ENCODE measurements at places on chromosomes 16 and 17.

GRCh38 chr16:3182608-3183444 lies 5.2 kb upstream of the OR1F1 start:
- peak; percentile 72 for DNase-seq

DNA sequence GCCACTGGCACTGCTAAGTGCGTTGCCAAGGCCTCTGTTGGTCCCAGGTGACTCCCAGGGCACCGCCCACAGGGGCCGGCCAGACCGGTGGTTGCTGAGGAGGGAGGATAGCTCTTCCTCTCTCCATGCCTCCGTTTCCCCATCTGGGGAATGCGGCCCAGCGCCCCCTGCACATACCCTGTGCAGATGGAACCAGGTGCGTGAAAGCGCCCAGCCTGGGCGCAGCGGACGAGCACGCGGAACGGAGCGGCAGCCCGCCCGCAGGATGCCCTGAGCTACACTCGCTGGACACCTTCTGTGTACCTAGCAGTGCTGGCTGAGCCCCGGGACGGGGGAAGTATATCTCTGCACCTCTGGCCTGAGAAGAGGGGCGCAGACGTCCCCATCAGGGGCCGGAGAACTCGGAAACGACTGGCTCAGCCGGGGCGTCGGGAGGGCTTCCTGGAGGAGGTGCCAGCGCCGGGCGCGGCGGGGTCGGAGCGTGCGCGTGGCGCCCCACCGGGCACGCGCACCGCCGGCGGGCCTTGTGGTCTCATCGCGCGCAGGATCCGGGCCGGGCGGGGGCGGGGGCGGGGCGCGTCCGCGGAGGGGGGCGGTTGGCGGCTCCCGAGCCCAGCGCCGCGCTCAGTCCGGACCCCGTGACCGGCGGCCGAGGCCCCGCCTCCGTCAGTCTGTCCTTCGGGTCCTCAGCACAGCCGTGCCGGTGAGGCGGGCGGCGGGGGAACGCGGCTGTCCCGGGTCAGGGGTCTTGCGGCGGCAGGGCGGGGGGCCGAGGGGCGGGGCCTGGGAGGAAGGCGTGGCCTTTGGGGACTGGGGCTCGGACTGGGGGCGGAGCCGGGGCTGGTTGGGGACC lies at the start of the genes CCDC78 and HAGHL:
TSS of gene CCDC78 (minus strand) at position 6 of the 853 bp plus-strand sequence. CDS start 76 bp downstream, outside the sequence.
TSS of gene HAGHL (plus strand) at position 669 of the 853 bp plus-strand sequence. CDS start 404 bp downstream, outside the sequence.
- DNase-seq = peak; percentile 61

DNA sequence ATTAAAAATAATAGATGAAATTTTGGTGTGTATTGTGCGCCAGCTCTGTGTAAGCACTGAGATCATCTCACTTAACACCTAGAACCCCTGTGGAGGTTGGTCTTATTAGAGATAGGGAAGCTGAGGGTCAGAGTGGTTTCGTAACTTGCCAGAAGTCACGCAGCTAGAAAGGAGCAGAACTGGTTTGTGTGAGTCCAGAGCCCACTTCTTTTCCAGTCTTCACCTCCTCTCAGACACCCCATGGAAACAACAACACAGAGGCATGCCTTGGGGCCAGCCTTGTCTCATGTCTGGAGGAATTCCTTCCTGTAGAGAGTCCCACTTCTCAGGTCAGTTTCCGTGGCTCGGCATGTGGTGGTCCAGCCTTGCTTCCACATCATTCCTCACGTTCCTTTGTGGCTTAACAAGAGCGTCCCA lies 16.5 kb downstream of the YPEL2 start:
- no peak for DNase-seq

GRCh38 chr17:80380555-80381002 lies 34.4 kb upstream of the ENDOV start:
- DNase-seq = no peak

DNA sequence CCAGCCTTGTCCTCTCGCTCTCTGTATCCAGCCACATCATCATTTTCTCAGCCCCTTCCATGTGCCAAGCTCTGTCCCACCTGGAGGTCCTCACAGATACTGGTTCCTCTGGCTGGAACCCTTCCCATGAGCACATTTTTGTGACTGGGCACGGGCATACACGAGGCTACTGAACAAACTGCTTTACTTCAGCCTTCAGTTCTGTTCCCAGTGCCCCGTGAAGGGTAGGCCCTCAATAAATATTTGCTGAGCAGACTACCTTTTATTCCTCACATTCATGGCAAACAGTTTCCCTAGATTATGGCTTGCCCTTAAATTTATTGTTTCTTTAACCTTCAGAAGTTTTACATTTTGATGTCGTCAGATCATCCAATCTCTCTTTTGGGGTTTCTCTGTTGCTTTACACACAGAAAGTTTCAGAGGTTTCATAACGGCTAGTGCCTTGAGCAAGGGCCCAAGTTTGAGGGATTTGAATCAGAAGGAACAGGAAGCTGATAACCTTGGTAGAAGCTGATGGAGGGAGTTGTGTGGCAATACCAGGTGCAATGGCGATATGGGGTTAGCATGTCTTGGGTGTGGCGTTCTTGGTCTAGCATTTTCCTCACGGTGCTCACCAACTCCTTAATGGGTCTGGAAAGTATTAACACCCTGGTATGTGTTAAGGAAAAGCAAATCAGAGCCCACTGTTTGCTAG lies 27.8 kb downstream of the TMEM92 start:
- DNase-seq = no peak

- DNase-seq = peak; percentile 16
These were observed 107.6 kb downstream of the SPECC1 start for GRCh38 chr17:20116683-20117309.

DNA sequence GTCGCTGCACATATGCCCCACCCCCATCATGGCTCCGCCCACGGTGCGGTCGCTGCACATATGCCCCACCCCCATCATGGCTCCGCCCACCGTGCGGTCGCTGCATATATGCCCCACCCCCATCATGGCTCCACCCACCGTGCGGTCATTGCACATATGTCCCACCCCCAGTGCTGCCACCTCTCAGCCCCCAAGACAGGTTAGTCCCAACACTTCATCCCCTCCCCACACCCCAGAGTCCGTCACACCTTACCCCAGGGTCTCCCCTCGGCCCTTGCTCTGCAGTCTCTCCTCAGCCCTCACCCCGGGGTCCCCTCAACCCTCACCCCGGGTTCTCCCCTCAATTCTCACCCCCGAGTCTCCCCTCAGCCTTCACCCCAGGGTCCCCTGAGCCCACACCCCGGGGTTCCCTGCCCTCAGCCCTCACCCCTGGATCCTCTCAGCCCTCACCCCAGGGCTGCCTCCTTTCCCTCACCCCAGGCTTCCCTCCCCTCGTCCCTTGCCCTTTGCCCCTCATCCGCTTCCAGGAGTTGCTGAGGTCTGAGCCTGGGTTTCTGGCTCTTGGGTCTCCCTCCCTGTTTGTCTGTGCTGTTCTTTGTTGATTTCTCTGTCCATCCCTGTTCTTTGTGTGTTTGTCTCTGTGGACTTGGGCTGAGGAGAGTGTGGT lies 25.6 kb downstream of the TPSG1 start:
- DNase-seq = no peak

- no peak for DNase-seq
These were observed 759.1 kb upstream of the RBFOX1 start for GRCh38 chr16:6573577-6573976.

DNA sequence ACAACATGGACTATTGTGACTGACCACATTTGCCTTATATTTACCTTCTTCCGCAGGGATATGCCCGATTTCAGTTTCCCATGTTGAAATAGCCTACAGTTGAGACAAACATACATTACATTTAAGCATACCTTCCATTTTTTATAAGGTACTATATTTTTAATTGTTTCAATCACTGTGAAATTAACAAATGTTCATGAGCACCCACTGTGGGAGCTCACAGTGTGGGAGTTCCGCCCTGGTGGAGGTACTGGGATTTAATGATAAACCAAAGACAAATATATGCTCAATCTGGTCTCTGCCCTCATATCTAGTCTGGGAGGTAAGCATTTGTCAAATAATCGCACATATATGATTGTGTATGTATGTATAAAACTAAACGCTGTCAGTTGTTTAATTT lies 15.8 kb upstream of the TOX3 start:
- no peak for DNase-seq

DNA sequence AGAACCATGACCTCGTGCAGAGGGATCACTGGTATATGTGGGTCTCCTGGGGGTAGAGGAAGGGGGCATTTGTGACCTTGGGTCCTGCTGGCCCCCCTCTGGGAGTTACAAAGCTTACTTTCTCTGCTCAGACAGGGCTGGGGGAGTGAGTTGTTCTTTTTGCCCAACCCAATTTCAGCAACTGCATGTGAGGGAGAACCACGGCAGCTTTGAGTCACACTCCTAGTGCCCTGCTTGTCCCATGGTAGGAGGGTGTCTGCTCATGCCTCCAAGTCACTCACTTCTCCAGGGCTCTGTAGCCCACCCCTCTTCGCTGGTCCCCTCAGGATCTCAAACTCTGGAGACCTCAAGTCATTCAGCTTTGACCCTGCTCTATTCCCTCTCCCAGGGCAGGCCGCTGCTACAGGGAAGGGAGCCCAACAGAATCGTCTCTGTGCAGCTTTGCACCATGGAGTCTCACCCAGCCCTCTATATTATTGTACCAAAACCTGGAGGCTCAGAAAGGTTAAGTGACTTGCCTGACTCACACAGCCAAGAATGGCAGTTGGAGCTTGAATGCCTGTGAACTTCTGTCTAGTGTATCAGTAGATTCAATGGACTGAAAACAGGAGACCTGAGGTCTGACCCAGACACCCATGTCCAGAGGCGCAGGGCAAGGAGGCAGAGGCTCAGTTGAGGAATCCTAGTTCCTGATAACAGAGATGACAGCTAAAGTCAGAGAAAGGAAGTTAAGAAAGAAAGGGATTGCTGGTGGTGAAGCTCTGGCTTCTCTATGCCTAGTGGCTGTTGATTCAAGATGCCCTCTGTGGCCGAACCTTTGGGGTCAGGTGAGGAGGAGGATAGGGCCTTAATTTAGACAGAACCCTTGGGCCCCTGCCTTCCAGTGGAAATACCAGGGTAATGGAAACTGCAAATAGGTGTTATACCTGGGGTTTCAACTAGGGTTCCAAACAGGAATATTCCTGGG lies 14.6 kb upstream of the ETV4 start:
- DNase-seq = no peak

DNA sequence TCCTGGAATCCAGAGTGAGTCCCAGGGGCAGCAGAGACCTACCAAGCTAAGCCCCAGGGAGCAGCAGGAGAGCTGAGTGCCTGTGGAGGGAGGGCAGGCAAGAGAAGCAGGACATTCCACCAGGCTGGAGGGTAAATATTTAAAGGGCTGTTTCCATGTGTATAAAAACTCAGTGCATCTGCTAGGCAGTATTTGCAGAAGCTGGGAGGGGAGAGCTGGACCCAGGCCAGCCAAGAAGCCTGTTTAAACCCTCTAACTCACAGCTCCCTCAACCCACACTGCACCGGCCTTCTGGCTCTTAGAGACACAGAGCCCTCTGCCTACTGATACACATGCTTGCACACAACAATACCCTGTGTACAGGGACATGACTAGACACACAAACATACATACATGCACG lies 22.5 kb upstream of the TMEM132E start:
- DNase-seq = no peak

GRCh38 chr17:77433385-77434135 lies 292.8 kb downstream of the SEC14L1 start:
- DNase-seq = no peak

GRCh38 chr16:27374221-27374803 lies 27.7 kb upstream of the IL21R start:
- no peak for DNase-seq

GRCh38 chr16:54268340-54268739 lies 18.2 kb downstream of the IRX3 start:
- DNase-seq = no peak

GRCh38 chr17:30393491-30393890 lies 14.8 kb downstream of the CPD start:
- DNase-seq = no peak

DNA sequence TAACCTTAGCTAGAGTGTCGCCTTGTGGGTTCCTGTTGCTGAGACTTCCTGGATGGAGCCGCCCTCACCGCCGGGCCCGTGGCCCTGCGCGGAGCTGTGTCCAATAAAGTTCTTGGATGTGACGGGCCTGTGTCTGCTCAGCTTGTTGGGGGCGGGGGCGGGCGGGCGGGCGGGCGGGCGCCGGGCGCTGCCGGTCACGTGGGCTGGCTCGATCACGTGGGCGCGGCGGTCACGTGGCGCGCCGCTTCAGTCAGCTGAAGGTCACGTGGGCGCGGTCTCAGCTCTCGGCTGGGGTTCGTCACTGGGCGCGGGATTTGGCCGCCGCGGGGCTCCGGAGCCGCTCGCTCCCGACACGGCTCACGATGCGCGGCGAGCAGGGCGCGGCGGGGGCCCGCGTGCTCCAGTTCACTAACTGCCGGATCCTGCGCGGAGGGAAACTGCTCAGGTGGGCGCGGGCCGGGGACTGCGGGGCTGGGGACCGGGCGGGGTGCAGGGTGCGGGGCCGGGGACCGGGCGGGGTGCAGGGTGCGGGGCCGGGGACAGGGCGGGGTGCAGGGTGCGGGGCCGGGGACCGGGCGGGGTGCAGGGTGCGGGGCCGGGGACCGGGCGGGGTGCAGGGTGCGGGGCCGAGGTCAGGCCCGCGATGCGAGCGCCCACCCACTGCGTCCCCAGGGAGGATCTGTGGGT lies at the start of gene AMDHD2:
TSS of gene AMDHD2 (plus strand) at position 275 of the 687 bp plus-strand sequence. CDS start at position 363, 88 bp downstream.
- peak; percentile 81 for DNase-seq

DNA sequence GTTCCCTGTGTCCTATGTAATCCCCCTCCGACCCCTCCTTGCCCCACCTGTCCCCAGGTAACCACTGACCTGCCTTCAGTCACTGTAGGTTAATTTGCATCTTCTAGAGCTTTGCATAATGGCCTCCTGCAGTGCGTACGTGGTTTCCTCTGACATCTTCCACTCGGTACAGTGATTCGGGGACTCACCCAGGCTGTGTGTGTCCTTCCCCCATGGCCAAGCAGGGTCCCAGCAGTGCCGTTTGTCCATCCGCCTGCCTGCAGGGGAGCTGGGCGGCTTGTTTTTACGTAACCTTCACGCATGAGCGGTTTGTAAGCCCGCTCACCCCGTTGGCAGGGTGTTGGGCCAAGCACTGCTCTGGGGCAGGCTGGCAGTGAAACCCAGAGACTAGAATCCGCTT lies 7.9 kb downstream of the MAPK8IP3 start:
- DNase-seq = no peak

- DNase-seq = no peak
These were observed 16.9 kb upstream of the RNF213 start for GRCh38 chr17:80243526-80244433.

DNA sequence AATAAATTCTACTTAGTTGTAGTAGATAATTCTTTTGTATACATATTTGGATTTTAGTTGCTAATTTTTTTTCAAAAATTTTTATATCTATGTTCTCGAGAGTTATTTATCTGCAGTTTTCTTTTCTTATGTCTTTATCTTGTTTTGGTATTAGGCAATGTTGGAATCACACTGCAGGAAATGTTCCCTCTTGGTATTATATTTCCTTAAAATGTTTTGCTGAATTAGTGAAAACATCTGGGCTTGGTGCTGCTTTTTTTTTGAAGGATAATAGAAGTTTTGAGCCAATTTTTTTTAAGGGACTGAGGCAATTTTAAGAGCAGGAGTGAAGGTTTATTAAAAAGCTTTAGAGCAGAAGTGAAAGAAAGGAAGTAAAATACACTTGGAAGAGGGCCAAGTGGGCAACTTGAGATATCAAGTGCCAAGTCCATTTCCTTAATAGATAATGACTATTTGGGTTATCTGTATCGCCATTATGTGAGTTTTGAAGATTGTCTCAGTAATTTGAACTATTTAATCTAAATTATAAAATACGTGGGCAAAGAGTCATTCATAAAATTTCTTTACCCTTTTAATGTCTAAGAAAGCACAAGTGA lies 1390.1 kb upstream of the CDH8 start:
- DNase-seq = no peak

All from stimulated activated CD8-positive, alpha-beta memory T cell treated with anti-CD3 and anti-CD28 coated beads, Interleukin-2, amount 100 ng/mL, for 48 hours (primary cell).